ENCODE measurements at places on chromosomes 6 and 20.

- DNase-seq: no peak
Observed at GRCh38 chr6:107827541-107827940, 3.4 kb upstream of the SCML4 start.

DNA sequence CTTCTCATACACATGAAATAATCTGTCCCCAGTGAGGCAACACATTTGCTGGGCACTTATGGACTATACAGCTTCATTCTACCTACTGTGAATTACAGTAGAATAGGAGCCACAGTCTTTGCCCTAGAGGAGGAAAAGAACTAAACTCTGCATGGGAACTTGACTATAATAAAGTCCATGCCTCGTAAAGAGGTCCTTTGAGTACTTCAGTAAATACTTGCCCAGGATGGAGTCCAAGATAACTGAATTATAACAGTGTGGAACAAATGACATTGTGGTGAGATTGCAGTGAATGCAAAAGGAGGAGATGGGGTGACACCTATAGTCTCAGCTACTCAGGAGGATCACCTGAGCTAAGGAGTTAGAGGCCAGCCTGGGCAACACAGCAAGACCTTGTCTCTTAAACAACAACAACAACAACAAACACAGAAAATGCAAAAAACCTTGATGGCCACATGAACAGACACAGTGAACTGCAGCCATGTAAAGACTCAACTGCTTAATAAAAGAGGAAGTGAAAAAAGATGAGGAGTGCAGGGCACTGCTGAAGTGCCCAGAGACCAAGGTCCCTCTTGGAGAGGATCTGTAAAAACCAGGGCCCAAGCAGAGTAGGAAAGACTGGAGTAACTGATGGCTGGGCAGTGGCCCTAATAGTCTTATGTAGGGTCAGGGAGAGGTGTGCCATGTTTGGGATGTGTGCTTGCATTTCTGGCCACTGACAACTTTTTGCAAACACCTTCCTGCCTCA lies 3.7 kb downstream of the MRPS18A start:
- no peak for DNase-seq

- no peak for DNase-seq
Observed at GRCh38 chr6:15508441-15508871, 154.4 kb downstream of the DTNBP1 start.

DNA sequence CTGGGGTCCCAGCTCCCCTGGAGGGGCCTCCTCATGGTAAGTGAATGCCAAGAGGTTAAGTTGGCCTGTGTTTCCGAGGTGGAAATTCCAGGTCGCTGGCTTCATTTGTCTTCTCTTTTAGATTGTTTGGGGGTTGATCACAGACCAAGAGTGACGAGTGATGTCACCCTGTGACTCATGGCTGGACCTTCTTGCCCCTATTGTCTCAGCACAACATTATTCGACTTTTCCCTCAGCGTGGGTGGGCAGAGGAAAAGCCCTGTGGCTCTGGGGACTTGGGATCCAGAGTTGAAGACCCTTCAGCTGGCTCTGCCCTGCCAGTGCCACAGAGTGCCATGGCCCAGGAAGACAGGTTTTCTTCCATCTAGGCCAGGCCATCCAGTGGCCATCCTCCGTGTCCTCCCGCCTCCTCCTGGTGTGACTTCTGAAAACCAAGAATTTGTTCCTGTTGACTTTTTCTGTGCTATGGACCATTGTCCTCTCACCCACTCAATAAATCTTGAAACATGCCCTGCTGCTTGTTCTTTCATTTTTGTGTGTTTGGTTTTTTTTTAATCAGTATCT lies 15.4 kb upstream of the SNHG17 start:
- DNase-seq: no peak

DNA sequence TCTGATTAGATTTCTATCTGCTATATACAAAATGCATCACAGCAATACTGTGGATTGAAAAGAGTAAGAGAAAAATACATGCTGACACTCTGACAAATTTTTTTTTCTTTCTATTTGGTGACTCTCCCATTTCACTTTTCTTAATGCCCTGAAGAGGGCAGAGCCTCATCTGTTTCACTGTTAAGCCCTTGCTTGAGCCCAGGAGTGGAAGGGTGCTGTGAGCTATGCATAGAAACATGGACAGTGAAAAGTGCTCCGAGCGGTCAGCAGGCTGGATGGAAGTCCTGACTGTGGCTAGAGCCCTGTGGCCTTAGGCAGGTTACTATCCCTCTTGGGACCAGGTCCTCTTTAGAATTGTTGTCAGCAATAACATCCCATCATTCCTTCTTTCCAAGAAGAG lies 17.4 kb upstream of the CSE1L start:
- no peak for DNase-seq

All from activated CD4-positive, alpha-beta T cell treated with anti-CD3 and anti-CD28 coated beads, Interleukin-2, amount 50 U/mL, for 48 hours (primary cell).